NB4 (cell line): ENCODE measurements at places on chromosomes 5 and 9.

- no peak for DNase-seq
Measured at GRCh38 chr9:117335837-117336433, 78.9 kb downstream of the ASTN2 start.

GRCh38 chr5:36334315-36334714, 32.6 kb upstream of the RANBP3L start:
- DNase-seq: no peak

DNA sequence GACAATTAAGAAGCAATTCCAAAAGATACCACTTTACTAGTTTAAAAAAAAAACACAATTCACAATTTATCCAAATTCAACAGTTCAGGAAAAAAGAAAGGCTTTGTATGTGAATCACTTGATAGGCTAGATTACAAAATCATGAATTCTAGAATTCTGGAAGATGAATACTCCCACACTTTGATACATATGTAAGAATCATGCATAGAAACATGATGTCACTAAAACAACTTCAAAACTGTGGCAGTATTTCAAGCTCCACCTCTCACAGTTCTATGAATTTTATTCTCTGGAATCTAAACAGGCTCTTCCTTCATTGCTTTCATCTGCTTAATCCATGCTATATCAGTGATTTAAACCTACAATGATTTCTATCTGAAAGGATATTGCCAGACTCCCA, 51.0 kb downstream of the GNAQ start:
- DNase-seq: no peak

GRCh38 chr5:56270568-56271392, 37.6 kb upstream of the ANKRD55 start:
- peak; percentile 91 for DNase-seq

- DNase-seq: no peak
Measured at GRCh38 chr5:139634028-139634325, 14.2 kb upstream of the CXXC5 start.

DNA sequence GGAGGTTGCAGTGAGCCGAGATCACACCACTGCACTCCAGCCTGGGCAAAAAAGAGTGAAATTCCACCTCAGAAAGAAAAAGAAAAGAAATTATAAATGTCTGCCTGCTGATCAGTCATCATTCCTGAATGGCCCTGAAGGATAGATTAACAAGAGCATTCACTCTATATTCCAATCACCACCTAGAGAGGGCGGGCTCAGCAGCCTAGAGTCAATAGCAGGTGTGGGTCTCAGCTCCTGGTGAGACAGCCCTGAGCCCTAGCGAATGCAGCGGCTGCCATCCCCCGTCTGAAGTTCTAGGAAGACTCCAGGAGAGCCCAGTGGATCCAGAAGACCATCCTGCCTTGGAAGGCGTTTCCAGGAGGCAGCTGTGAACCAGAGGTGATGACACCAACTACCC, 12.0 kb downstream of the FBP1 start:
- no peak for DNase-seq

- no peak for DNase-seq
Measured at GRCh38 chr9:77810637-77811119, 162.6 kb upstream of the GNA14 start.

DNA sequence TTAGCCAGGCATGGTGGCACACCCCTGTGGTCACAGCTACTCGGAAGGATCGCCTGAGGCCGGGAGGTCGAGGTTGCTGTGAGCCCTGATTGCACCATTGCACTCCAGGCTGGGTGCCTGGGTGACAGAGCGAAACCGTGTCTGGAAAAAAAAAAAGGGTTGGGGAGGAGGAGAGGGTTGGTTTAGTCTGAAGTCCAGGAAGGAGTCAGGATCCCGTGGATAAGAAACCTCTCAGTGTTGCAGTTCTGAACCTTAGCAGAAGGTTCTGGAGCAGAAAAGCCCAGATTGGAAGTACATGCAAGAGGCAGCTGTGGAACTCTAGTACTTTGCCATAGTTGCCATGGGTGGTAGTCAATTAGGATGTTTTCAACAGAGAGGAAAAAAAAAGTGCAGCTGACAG, 125.2 kb upstream of the CPEB4 start:
- peak; percentile 55 for DNase-seq

DNA sequence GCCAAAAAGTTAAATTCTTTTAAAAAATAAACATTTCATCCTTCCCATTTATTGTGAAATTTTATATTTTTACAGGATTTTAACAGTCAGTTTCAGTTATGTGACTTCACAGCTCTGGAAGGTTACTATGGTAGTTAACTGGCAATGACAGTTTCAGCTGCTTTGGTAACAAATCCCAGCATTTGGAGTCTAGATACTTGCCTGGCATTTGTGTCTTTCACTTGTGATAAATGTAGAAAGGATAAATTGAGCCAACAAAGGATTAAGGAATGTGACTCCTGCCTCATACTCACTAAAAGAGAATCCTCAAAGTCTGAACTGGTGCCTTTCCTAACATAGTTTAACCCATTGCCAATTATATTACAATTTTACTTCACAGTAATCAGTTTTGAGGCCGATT, 315.5 kb downstream of the FER start:
- DNase-seq: no peak

GRCh38 chr5:64822320-64822719, 53.6 kb downstream of the CWC27 start:
- no peak for DNase-seq

DNA sequence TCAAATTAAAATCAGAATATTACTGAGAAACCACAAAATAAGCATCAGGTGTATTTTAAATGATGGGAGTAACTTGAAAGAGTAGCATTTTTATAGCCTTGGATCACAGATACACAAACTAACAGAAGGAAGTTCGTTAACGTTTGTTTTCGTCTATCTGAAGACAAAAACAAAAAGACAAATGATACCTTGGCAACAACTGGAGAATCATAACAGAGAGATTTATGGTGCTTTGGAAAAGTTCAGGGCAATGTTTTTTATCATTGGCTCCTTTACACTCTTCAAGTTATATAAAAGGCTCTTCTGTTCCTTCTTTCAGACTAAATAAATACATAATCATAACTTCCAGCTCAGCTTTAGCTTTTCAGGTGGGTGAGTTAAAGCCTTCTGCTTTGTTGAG, 128.1 kb upstream of the VLDLR start:
- DNase-seq: no peak

DNA sequence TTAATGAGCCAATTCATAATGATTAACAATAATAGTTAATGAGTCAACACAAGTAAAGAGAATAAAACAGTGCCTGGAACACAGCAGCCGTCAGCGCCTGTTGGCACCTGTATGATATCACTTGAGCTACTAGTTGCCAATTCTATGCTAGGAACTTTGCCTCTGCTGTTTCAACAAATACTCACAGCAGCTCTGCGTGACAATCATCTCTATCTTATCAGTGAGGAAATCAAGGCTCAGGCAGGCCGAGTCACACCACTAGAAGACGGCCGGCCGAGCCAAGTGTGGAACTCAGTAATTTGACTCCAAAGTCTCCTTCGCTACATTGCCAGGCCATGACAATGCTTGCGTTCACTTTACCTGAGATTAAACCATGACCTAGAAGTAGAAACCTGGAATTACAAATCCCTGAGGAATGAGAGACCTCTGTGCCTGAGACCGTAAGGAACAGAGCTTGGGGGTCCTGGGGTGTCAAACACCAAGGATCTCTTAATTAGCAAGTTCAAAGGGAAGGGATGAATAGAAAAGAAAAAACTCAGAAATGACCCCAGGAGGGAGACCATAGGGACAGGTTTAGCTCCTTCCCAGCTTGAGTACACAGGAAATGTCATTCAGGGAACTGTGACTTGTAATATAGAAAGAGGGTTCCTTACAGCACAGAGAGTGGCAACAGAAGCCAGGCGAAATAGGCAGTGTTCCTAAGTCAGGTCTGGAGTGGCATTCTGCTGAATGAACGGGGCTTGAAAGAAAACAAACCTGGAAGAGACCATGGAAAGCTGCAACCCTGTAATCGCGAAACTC, 109.1 kb downstream of the SUSD1 start:
- DNase-seq: no peak

DNA sequence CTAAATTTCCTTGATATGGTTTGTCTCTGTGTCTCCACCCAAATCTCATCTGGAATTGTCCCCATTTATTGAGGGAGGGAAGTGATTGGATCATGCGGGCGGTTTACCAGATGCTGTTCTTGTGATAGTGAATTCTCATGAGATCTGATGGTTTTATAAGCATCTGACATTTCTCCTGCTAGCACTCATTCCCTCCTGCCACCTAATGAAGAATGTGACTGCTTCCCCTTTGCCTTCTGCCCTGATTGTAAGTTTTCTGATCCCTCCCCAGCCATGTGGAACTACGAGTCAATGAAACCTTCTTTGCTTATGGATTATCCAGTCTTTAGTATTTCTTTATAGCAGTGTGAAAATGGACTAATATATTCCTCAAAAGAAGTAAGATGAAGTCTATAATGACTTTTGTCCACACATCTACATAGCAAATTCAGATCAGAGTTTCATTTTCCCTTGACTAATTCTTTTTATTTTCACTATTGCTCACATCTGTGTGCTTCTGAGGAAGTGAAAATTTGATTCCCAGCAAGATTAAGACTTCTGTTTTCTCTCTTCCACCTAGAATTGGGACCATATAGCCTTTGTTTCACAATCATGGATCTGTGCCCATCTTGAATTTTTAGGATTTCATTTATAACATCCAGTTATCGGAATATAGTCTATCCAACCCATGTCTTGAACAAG, 393.5 kb downstream of the DMAC1 start:
- DNase-seq: no peak

DNA sequence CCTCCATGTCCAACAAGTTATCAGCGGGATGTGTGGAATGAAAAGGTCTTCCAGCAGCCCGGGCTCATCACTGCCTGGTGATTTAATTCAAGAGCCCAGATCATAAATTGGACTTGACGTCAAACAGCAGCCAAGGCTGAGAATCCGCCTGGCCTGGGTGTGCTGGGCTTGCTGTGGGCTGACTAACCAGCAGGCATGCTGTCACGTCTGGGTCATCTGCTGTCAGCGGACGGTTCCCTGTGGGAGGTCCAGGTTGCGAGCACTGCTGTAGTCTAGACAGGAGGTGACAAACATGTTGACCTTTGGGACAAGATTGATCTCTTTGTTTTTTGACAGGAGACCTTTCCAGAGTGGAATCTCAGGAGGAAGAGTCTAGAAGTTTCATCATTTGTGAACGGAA, 289.7 kb downstream of the OSTF1 start:
- DNase-seq: no peak

DNA sequence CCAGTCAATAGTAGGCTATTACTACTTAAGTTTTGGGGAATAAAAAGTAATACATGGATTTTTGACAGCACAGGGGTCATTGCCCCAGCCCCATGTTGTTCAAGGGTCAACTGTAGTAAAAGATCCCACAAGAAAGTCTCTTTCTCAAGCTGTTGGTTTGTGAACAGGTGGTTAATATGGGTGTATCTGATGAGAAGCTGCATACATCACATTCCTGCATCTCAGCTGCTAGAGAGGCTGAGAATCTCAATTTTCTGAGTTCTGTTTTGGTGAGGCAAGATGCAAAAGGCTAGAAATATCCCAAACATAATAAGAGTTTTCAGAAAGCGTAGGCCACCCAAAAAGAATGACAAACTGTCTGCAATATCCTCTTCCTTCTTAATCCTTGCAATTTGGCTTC, 76.8 kb upstream of the DAPK1 start:
- DNase-seq: no peak

DNA sequence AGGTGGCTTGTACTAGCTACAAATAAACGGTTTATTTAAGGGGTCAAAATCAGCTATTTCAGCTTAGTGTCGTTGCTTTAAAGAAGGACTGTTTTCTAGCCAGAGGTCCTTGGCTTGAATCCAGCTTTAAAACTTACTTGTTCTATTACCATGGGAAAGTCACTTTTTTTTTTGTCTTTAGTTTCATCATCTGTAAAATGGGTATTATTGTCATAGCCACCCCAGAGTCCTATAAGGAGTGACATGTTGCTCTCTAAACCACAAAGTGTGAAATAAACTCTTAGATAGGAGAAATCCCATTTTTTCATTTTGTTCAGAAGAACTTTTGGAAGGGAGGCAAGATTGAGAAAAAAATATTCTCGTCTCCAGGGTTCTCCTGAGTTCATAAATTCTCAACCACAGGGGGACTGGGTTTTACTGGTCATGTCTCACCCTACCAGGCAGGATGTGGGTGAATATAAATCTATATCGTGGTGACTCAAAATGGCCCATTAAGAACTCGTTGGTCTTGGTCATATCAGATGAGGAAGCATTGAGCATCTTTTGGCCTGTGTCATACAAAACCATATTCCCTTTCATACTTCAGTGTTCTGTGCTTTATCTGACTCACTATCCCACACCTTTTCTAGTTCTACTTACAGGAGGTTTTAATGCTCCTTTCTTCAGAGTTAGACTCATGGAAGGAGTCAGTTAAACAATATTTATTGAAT, 202.7 kb upstream of the NR3C1 start:
- peak; percentile 85 for DNase-seq

DNA sequence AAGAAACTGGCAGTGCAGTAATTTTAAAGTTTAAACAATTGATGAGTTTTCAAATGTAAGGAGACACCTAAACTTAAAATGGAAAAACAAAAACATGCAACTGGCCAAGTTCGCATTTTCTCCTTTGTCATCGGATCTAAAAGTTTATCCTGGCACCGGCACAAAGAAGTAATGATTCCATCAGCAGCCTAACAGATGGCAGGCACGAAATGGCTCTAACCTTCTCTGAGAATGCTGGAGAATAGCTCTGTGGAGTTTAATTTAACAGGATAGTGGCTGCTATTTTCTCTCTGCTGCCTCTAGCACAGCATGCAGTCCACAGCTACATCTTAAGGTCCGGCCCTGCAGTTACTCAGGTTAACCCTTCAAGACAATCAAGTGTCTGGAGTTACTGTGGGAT, 82.2 kb downstream of the PRELID2 start:
- no peak for DNase-seq

GRCh38 chr5:10365782-10366181, 12.3 kb downstream of the MARCHF6 start:
- DNase-seq: no peak

DNA sequence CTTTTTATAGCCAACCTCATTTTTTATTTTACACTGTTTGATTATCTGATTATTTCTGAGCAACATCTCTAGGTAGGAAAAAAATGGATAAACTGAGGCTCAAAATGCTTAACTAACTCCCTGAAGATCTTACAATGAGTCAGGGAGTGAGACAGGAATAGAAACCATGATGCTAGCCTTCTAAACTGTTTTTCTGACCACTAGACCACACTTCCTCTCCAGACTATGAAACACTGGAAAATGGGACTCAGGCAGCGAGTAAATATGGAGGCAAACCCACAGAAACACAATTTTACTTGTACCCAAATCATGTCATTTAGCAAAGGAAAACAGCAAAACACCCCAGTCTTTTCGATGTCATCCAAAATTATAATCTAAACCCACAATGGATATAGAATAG, 129.9 kb upstream of the ANKH start:
- peak; percentile 68 for DNase-seq

- DNase-seq: no peak
Measured at GRCh38 chr5:1908931-1909330, 26.2 kb upstream of the IRX4 start.

- DNase-seq: no peak
Measured at GRCh38 chr9:128122809-128123175, 4.7 kb downstream of the PTGES2 start.
